COR-L47 (cell line): ENCODE measurements at places on chromosomes 2 and 18.
A peak's percentile ranks its signal among the peaks of the same experiment; 100 is the strongest.

DNA sequence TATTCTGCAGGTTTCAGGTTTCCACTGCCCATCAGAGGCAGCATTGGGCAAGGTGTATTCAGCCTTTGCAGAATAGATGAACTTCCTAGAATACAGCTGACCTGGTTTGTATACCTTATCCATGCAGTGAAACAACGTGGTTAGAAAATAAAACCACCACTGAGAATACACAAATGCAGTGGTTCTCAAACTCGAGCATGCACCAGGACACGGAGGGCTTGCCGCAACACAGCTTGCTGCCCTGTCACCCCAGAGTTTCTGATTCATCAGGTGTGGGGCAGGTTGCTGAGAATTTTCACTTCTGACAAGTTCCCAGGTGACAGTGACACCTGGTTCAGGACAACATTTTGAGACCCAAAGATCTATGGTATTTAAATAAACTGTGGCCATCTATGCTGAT is 23.4 kb upstream of the C1D start:
- no peak for DNase-seq

- DNase-seq = no peak
These were observed 726.0 kb downstream of the ERBB4 start for GRCh38 chr2:211812587-211812986.

DNA sequence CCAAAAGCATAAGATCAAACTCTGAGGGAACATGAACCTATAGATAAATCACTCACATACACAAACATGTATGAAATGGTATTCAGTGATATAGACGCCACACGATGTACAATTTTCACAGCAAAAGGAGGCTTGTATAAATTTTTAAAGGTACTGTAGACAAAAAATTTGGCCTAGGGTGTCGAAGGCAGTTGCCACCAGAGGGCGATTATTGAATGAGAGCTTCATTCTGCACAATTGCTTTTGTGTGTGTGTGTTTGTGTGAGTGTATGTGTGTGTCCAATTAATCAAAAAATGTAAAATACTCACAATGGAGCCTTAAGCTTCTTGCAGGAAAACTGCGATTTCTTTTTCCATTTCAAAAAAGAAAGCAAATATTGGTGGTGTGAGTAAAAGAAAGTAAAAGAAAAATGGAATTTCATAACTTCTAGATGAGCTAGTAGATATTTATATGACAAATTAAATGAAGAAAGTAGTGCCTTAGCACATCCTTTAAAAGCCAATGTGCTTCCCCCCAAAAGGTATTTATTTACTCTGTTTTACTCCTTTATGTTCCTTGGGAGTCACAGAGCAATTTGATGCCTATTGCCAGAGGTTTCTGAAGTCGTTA is 800.1 kb downstream of the SATB2 start:
- peak; percentile 50 for DNase-seq

- DNase-seq = no peak
These were observed 75.4 kb upstream of the CDC42EP3 start for GRCh38 chr2:37746883-37747282.

DNA sequence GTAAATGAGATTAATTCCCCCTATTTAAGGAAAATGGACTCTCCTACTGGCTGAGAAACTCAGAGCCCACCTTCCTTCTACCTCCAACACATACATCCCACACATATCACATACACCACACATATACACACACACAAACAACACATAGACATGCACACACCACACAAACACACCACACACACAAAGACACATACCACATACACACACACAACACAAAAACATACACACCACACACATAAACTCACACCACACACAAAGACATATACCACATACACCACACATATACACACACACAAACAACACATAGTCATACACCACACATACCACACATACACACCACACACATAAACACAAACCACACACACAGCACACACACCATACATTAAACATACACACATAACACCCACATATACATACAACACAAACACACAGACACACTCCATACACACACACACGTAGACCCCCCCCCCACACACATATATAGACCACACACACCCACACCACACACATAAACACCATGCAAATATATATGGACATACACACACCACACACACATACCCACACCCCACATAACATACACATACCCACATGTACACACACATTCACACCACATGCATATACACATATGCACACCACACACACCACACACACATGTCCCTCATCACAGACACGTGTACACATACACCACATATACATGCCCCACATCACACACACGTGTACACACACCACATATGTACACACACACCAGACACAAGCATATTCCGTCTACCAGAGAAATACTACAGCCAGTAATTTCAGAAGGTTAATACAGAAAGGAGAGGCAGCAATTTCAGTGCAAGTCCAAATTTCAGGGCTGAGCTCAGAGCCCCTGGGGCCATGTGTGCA is 204.3 kb downstream of the SNTG2 start:
- DNase-seq = no peak

DNA sequence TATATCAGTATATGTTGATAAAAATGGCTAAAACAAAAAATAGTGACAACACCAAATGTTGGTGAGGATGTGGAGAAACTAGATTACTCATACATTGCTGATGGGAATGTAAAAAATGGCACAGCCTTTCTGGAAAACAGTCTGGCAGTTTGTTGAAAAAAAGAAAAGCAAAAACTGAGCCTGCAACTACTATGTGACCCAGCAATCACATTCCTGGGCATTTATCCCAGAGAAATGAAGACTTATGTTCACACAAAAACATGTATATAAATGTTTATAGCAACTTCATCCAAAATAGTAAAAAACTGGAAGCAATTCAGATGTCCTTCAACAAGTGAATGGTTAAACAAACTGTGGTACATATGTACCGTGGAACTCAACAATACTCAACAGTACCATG is 7.5 kb upstream of the KDSR start:
- no peak for DNase-seq
